ENCODE measurements at places on chromosomes 3 and 15. TPM values are rescaled to one million over a fixed set of nuclear protein-coding genes. Genes with fewer than 3 reads are reported as not detected.

Gene CPEB1
- total RNA-seq: not detected

- no peak for DNase-seq
Measured at GRCh38 chr3:125220183-125220582, 7.6 kb upstream of the SLC12A8 start.

Gene MAP6D1
- 0.55 TPM for total RNA-seq

Gene CFAP92
- 0.15 TPM for total RNA-seq

GRCh38 chr3:16520970-16521881 lies 7.7 kb upstream of the RFTN1 start:
- no peak for DNase-seq

DNA sequence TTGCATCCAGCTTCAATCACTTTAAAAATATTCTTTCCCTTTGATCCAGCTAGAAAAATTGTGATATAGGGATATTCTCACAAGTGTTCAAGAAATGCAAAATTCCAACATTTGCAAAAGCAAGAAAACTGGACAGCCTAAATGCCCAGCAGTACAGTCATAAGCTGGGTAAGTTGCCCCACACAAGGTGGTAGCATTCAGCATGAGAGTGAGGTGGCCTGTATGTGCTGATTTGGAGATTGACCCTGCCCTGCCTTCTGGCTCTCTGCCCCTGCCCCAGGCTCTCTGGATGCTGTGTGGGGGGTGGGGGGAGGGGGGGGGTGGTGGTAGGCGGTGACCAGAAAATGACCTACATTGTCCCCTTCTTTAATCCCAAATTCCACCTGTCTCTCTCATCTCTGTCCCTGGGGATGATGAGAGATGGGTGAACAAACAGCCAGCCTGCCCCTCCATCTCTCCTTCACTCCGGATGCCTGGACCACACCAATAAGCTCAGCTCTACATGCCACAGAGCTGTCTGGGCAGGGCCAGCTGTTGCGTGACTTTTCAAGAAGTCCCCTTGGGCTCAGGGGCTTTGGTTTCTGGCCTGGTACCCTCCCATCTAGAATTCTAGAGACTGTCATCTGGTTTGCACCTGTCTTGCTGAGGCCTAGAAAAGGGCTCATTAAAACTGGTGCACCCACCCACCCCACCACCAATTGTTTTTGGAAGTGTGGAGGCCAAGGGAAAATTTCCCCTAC lies 42.2 kb downstream of the SLC28A1 start:
- no peak for DNase-seq

Gene NDUFAF3
- 98.1 TPM for total RNA-seq

GRCh38 chr15:59830098-59830497 lies 141.0 kb upstream of the BNIP2 start:
- DNase-seq: no peak

DNA sequence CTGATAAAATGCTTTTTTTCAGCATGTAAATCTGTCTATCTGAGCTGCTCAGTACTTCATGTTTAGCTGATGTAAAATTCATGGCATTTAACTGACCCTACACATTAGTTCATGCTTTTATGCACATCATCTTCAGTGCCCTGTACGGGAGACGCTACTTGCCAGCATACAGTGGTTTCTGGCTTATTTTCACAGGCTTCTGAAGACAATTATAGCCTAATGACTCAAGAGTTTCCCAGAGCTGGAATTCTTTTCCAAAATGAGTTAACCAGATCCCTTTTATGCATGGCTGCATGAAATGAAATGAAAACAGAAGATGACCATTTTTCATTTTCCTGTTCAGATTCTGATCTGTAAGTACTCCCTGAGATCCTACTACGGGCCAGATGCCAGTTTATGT lies 1061.5 kb downstream of the ROBO2 start:
- DNase-seq: no peak

DNA sequence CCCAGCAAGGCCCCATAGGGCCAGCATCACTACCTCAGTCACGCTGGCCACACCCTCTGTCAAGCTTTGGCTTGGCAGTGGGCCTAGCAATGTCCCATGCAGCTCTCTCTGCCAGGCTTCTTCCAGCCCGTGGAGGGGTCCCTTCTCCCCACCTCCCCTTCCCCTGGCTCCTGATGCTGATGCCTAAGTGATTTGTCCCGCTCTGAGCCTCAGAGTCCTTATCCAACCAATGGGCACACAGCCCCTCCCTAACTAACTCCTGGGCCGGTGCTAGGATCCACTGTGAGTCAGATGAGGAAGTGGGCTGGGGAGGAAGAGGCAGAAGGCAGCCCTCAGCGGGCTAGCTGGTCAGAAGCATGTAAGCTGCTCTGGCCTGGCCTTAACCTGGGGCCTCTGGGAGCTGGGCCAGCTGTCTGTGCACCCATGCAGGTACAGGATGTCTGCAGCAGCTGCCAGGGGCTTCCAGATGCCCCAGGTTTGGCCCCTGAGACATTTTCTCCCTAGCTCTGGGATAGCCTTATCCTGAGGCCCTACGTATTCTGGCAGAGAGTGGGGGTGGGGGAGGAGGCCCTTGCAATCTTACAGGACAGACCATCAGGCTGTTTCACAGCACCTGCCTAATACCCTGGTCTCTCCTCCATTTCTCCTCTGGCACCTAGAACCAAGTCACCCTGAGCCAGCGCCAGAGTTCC lies 740 bp upstream of the ZBTB47 start:
- peak; percentile 38 for DNase-seq

Gene CCR8
- 7.6 TPM for total RNA-seq

DNA sequence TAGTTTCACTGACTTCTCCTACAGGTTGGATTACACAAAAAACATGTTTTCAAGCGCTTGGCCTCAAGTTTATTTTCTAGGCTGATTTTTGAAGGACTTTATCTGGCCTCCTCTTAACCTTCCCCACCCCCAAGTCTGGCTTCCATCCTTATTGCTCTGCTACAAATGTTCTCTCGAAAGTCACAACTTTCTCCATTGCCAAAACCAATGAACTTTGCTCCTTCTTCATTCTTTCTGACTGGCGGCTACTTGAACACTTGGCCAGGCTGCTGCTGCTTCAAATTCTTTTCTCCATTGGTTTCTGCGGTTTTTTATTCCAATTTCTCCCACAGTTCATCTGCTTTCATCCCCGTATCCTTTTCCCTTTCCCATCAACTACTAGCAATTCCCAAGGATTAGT lies 106.6 kb downstream of the TOP2B start:
- DNase-seq: no peak

GRCh38 chr15:52039925-52040781 lies 21.1 kb downstream of the MAPK6 start:
- no peak for DNase-seq

DNA sequence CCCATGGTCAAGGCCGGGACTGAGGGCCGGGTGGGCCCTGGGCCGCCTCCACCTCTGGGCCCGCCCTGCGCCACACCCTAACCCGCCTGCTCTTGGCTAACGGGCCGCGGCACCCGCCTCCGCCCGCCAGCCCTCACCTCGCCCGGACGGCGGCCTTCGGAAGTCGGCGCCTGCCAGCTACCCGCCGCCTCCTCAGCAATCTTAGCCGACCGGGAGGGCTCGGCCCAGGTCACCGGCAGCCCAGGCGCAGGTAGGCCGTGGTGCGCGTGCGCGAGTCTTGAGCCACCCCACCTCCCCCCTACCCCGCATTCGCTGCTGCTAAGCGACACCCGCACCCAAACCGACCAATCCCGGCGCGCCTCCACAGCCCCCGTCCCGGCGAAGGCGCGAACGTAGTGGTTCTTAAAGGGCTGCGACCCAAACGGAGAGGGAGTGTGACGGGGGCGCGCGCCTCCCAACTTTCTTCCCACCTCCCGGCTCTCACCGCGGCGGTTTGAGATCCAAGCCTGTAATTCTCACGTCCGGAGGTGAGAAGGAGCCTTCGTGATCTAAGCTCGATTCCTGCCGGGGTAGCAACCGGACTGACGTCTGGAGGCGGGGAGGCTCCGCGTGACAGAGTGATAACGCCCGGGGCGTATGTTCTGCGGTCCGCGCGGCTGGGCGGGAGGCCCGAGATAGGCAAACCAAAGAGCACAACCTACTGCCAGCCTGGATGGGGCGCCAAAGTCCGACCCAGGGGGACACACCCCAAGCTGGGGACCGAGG lies at the start of gene SEC22C:
Gene SEC22C (minus strand): TSS at position 259 of the 765 bp plus-strand sequence. CDS start 12,921 bp downstream, outside the sequence.
- DNase-seq: peak; percentile 96

- DNase-seq: no peak
Measured at GRCh38 chr3:129469026-129469425, 29.0 kb downstream of the IFT122 start.

- no peak for DNase-seq
Measured at GRCh38 chr3:98388147-98388546, 2.3 kb upstream of the OR5K3 start.

Gene FHIT
- total RNA-seq: 9.6 TPM

Gene LRRIQ4
- not detected for total RNA-seq

Gene PLIN1
- 0.08 TPM for total RNA-seq

DNA sequence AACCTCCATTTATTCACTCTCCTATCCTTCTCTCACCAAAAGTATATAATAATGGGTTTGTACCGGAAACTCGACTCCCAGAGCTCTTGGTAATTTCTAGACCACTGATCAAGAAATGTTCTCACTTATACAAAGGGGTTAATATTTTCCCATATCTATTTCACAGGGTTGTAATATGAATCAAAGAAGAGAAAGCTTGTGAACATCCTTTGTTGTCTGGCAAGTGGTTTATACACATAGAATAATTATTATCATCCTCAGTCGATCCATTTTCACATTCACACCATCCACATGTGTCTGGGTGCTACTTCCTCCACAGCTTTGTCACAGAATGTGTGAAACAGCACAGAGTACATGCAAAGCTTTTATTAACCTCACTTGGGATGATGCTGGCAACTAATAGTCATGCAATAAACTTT lies 29.9 kb upstream of the STT3B start:
- no peak for DNase-seq

- DNase-seq: peak; percentile 69
Measured at GRCh38 chr15:31367730-31368344, 41.2 kb downstream of the KLF13 start.

- DNase-seq: no peak
Measured at GRCh38 chr15:73328981-73329380, 39.8 kb downstream of the HCN4 start.

Gene DLL4
- total RNA-seq: not detected

Gene IL16
- 200 TPM for total RNA-seq

- no peak for DNase-seq
Measured at GRCh38 chr3:59810606-59811005, 760.8 kb upstream of the CFAP20DC start.

Gene BFSP2
- 0.55 TPM for total RNA-seq
